Activated CD4-positive, alpha-beta T cell treated with anti-CD3 and anti-CD28 coated beads, Interleukin-2, amount 10 ng/mL, durations not matched to agents 7 days and 5 days (primary cell): ENCODE measurements at places on chromosomes 6 and 20. TPM values are rescaled to one million over a fixed set of nuclear protein-coding genes. Genes with fewer than 3 reads are reported as not detected.

Gene SPAG4
- 1.7 TPM for total RNA-seq

Gene SLC22A3
- not detected for total RNA-seq

Gene ZNF391
- 2.0 TPM for total RNA-seq

Gene LTA
- total RNA-seq, result 20.9 TPM

Gene HS3ST5
- not detected for total RNA-seq

DNA sequence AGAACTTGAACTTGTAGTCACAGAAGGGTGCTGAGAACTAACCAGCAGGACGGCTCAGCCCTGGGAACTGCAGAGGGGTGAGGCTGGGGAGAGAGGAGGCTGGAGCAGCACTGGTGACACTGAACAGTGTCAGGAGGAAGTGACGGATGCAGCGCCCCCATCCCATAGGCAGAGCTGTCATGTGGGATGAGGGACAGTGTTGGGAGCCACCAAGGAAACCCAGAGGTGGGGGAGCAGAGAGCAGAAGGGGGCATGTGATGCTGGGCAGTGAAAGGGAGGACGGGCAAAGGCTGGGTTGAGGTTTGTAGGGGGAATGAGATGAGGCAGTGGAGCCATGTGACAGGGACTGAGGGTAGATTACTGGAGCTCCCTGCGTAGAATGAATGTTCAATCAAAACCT is 2.1 kb downstream of the HLA-DPB1 start:
- H3K27ac ChIP-seq, result no peak overlapping the region
- no peak overlapping the region for H3K4me3 ChIP-seq
- no peak for DNase-seq
- H3K36me3 ChIP-seq, result no peaks in the 10 kb centered on the region
- H3K4me1 ChIP-seq, result peaks cover 46% of the 10 kb centered on the region

- no peak overlapping the region for H3K27ac ChIP-seq
- no peaks in the 10 kb centered on the region for H3K27me3 ChIP-seq
- H3K36me3 ChIP-seq, result peaks cover 47% of the 10 kb centered on the region
These were observed 31.2 kb downstream of the CEP43 start for GRCh38 chr6:167030222-167031072.

- H3K27me3 ChIP-seq, result peaks cover 3% of the 10 kb centered on the region
- H3K4me3 ChIP-seq, result no peak overlapping the region
- H3K4me1 ChIP-seq, result no peaks in the 10 kb centered on the region
- H3K27ac ChIP-seq, result no peak overlapping the region
These were observed 87.0 kb downstream of the YTHDF1 start for GRCh38 chr20:63128956-63129355.

DNA sequence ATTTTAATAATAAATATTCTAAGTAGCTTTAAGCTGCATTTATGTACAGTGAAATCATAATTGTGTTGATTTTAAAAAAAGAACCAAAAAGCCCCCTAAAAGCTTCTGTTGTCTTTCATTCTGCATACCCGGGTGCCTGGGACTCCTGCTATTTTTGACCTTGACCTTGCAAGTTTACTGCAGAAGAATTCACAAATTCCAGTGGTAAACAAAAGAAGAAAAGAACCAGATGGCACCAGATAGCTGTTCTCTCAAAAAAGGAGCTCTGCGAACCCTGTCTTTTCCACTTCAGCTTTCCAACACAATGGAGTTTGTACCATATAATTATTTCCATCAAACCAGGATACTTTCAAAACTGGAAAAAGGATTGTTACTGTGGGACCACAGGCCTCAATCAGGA is 363.3 kb downstream of the SMOC2 start:
- no peak overlapping the region for H3K4me3 ChIP-seq
- peaks cover 5% of the 10 kb centered on the region for H3K27me3 ChIP-seq
- H3K4me1 ChIP-seq, result no peaks in the 10 kb centered on the region
- H3K36me3 ChIP-seq, result no peaks in the 10 kb centered on the region
- H3K27ac ChIP-seq, result no peak overlapping the region
